ENCODE measurements at places on chromosomes 3 and 15. TPM values are rescaled to one million over a fixed set of nuclear protein-coding genes. Genes with fewer than 3 reads are reported as not detected.
A peak's percentile ranks its signal among the peaks of the same experiment; 100 is the strongest.

LARP6 gene
- 14.7 TPM for total RNA-seq

ZBTB47 gene
- 5.6 TPM for total RNA-seq

GRCh38 chr3:46849045-46849631 lies 14.1 kb downstream of the MYL3 start:
- DNase-seq, result no peak

DNA sequence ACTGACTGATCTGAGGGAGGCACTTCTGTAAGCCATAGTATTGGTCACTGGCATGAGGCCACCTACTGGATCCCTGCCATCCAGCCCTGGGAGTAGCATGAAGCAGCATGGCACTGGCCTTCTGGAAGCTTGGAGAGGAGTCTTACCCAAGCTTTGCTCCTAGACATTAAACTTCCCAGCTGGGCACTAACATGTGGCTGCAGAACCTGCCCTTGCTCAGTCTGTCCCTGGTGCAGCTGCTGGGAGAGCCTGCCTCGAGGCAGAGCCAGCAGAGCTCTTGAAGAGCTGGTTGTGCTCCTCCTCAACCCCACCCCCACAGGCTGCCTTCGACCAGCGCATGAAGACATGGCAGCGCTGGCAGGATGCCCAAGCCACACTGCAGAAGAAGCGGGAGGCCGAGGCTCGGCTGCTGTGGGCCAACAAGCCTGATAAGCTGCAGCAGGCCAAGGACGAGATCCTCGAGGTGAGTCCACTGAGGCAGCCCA lies 17.1 kb upstream of the SNX22 start:
- DNase-seq, result no peak

- no peak for DNase-seq
Observed at GRCh38 chr3:131174752-131175151, 148.1 kb downstream of the NEK11 start.

NPAP1 gene
- 0.11 TPM for total RNA-seq

SPTBN5 gene
- 2.0 TPM for total RNA-seq

DNA sequence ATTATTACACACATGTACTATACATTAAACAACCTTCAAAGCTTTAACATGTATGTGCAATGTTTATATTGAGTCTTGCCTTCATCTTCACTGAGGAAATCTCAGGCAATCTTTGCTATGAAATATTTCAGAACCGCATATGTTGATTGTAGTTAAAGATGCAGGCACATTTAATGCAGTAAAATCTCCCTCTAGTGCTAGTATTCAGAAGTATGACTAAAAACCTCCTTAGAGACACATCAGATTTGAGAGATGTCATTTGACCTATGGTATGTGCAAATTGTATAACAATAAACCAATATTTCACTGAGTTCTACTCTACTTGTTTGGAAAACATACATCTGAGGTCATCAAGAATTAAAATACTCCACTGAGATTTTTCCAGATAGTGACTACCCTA lies 123.8 kb upstream of the C15orf61 start:
- DNase-seq, result no peak

- DNase-seq, result no peak
Observed at GRCh38 chr3:66856533-66856932, 141.6 kb upstream of the KBTBD8 start.

- no peak for DNase-seq
Observed at GRCh38 chr15:70435369-70435768, 328.0 kb downstream of the UACA start.

ACAN gene
- 1.4 TPM for total RNA-seq

GRCh38 chr3:24364359-24364758 lies 130.3 kb downstream of the THRB start:
- no peak for DNase-seq

GRCh38 chr3:124441766-124442165 lies 288.5 kb upstream of the UMPS start:
- peak; percentile 19 for DNase-seq

DNA sequence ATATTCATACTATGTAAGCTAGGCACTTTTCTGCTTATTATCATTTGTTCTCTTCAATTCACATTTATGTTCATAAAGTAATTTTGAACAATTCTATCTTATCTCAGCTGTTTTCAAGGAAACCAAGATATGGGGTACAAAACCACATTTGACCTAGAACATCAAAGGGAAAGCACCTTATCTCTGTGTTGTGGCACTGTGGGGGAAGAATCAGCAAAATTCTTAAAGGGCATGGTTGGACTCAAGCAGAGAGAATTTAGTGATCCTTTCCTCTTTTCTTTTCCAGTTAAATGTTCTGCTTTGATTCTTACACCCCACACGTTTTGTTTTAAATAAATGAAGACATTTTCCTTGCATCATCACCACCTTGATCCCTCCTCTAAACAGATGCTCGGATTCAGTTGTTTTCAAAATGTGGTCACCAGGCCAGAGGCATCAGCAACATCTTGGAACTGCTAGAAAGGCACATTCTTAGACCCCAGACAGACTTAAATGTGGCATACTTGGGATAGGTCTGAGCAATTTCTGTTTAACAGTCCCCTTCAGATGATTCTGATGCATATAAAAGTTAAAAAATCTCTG lies 128.4 kb upstream of the TP63 start:
- no peak for DNase-seq

DNA sequence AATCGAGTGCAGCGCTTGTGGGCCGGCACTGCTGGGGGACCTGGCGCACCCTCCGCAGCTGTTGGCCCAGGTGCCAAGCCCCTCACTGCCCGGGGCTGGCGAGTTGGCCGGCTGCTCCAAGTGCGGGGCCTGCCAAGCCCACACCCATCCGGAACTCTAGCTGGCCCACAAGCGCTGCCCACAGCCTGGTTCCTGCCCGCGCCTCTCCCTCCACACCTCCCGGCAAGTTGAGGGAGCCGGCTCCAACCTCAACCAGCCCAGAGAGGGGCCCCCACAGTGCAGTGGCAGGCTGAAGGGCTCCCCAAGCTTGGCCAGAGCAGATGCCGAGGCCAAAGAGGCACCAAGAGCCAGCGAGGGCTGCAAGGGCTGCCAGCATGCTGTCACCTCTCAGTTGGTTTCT lies 73.4 kb downstream of the PLXNA1 start:
- DNase-seq, result no peak

ZNF80 gene
- total RNA-seq, result not detected

OR5K2 gene
- total RNA-seq, result not detected

DNA sequence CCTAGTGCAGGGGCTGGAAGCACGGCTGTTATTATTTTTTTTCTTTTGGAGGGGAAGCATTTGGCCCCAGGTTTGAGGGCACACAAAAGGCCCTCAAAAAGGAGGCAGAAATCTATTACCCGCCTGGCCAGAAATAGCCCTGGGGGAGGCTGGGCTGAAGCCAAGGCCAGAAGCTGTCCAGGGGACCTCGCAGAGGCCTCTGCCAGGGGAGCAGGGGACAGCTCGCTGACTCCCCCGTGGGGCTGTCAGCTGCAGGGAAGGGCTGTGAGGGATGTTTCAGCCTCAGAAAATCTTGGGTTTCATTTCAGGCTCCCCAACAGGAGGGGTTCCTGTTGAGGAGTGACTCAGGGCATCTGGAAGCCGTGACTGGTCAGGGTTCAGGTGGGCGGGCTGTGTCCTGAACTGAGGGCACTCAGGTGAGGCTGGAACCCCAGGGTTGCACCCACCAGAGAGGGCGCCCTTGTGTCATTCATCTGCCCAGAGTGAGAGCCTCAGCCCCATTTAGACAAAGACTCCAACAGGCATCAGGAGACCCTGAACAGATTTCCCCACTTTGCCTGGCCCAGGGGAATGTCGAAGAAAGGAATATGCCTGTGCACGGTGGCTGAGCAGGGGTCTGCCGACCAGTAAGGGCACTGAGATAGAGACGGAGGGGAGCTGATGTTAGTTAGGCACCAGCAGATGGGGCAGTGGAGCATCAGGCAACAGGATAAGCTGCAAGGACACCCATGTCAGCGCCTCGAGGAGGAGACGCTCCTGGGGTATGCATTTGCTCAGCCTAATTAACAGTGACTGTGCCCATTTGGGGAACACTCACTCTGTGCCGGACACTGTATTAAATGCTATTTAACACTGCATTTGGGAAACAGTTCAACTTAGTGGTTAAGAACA lies 43.5 kb upstream of the SLC6A11 start:
- peak; percentile 81 for DNase-seq

CYP1A1 gene
- 0.23 TPM for total RNA-seq

FANCD2OS gene
- not detected for total RNA-seq

- no peak for DNase-seq
Observed at GRCh38 chr3:142951794-142952193, 11.7 kb downstream of the PAQR9 start.

DNA sequence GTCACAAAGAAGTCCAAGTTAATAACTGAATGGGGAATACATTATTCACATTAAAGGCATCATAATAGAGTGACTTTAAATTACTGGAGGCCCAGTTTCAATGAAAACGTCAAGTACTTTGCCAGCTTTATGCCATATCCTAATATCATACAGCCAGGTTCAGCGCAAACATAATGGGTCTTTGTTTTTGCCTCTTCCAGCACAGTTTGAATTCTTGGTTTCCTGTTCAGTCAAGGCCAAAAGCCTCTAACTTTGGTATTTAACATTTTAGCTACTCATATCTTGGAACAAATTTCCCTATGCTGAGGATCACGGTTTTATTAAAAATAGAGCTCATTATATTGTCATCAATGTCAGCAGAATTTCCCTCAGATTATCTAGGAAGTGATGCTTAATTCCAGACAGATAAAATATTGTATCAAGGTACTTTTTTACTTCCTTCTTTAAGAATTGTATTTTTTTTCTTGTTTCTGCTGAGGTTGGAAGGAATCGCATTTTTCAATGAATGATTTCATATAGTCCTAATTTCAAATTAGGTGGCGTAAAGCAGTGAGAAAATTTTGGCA lies 269.2 kb downstream of the THRB start:
- DNase-seq, result no peak

- no peak for DNase-seq
Observed at GRCh38 chr3:53311882-53312281, 35.5 kb downstream of the DCP1A start.

DNA sequence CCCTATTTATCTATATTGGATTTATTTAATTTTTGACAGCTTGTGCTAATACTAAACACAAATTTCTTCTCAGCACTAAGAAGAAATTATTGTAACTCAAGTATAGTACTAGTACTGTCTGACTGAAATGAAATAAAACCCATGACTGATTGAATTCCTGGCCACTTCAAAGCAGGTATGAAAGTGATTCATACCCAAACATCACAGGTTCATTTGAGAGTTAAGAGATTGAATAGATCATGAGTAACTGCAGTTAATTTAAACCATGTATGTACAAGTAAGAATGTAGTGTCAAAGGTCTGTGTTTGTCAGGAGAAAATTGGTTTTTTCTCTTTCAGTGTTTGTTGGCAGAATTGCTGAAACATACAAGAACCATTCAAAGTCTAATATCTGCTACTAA lies 332.0 kb upstream of the GRM7 start:
- DNase-seq, result no peak

DNA sequence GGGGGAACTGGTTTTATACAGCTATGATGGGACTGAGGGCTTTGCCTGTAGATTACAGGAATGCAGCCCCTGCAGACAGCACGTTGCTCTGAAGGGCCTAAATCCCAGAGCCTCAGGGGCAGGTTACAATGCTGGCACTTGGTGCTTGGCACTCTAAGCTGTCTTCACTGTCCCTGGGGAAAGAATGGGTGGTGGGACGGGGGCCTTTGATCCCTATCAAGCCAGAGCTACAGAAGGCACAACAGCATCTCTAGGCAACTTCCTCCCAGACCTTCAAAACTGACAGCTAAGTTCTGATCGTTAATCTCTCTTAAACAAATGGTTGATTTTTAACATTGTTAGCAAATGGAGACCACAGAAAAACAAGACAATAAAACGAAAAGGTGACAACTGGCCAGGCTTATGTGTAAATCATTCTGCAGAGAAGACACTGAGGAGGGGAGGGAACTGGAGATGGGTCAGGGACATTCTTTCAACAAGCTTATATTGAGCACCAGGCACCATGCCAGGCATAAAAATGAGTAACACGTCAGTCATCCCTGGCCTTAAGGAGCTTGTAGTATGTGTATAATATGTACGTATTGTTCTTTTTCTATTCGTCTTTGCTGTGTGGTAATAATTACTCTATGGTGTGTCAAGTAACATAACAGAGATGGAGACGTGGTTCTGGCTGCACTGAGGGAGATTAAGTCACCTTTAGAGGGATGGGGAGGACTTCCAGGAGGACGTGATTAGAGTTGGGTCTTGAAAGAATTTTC lies 49.1 kb downstream of the CA12 start:
- DNase-seq, result no peak

DNA sequence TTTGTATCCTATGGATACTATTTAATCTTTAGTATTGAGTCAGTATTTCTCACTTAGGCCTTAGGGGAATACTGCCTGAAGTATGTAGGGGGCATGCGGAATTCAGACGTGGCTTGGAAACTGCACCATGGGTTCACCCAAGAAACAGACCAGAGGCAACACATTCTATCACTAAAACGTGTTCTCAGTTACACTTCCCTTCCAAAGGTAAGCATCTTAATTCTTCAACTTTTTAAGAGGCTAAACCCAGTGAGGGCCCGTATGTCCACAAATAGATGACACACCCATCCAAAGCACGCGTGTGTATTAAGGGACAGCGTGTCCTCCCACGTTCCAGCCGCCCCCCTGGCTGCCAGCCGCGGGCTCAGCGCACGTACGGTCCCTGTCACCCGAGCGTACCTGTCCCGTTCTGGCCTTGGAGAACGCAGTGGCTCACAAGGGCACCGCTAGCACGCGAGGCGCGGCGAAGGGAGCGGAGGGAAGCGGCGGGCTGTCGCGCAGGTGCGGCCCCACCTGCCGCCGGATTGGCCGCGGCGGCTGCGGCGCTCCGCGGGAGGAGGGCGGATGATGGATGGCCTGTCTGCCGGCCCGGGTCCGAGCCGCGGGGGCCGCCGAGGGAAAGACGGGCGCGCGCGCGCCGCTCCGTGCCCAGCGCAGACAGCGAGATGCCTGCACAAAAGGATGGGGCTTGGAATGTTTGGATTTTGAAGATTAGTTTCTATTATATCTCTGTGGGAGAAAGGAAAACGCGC lies 1003.9 kb upstream of the NR2F2 start:
- DNase-seq, result peak; percentile 58

GRCh38 chr15:63389902-63390670 lies 8.4 kb upstream of the CA12 start:
- DNase-seq, result no peak

DNA sequence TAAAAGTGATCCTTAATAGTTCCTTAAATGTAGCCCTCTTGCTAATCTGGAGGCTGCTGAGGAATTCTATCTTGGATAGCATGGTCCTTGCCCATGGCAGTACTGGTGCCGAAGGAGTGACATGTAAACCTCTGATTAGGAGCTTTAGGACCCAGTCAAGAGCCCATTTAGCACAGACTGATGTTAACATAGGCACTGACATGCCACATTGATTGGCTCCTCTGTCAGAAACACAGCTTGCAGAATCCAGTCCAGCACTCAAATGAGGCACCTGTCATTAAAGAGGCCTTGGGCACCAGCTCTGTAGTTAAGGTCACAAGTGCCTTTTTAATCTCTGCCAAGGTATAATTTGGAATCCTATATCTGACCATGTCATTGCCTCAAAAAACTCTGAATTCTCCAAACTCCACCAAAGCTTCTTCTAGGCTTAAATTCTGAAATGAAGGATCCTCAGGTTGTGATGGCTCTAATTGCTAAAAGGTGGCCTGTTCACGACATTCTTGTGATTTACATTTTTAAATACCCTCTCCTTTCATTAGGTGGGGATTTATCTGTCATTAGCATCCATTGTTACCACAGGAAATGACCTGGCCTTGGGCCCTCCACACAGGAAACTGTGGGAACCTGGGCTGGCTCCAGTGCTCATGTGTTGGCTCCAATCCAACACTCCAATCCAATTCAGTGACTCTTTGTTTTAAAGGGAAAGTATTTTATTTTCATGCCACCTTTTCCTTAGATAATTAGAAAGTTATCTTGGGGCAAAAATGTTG lies 57.3 kb upstream of the RNF7 start:
- DNase-seq, result peak; percentile 29

Data from WTC11 (cell line).